ENCODE measurements at places on chromosomes 7 and 10.

- H3K27me3 ChIP-seq, result no peaks in the 10 kb centered on the region
- peaks cover 63% of the 10 kb centered on the region for H3K4me1 ChIP-seq
- peak overlapping the region; percentile 58 for H3K27ac ChIP-seq
- H3K4me3 ChIP-seq, result no peak overlapping the region
These were observed 20.0 kb downstream of the SH3PXD2A start for GRCh38 chr10:103835096-103836050.

DNA sequence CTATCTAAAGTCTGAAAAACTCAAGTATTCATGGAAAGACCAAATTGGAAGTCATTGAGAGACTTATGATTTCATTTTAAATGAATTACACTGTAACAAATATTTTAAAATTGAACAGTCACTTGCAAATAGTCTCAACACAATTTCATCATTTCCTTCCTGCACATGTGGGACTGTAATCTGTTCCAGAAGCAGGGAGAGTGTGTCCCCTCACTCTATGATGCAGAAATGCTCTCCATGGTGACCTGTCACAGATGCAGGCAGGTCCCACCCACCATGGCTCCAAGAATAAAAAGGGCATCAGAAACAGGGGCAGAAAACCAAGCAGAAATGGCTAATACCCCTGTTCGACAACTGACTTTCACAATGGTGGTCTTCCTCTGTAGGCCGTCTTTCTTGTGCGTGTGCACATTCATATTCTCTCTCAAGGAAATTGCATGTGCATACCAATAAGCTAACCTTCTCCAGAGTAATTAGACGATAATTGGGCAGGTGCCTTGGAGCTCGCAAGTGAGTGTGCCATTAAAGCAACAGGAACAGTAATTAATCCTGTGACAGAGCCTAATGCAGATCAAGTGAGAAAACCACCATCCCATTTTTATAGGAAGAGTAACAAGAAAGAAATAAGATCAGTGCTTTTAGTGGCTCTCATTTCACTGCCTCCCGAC, 170.9 kb downstream of the ZMYND11 start:
- H3K4me3 ChIP-seq, result no peak overlapping the region
- H3K4me1 ChIP-seq, result peaks cover 42% of the 10 kb centered on the region
- no peaks in the 10 kb centered on the region for H3K36me3 ChIP-seq
- H3K27ac ChIP-seq, result peak overlapping the region; percentile 79

GRCh38 chr7:19051767-19052375, 65.6 kb downstream of the TWIST1 start:
- no peaks in the 10 kb centered on the region for H3K4me1 ChIP-seq
- DNase-seq, result no peak
- no peak overlapping the region for H3K27ac ChIP-seq
- no peaks in the 10 kb centered on the region for H3K36me3 ChIP-seq
- H3K4me3 ChIP-seq, result no peak overlapping the region
- no peaks in the 10 kb centered on the region for H3K27me3 ChIP-seq

DNA sequence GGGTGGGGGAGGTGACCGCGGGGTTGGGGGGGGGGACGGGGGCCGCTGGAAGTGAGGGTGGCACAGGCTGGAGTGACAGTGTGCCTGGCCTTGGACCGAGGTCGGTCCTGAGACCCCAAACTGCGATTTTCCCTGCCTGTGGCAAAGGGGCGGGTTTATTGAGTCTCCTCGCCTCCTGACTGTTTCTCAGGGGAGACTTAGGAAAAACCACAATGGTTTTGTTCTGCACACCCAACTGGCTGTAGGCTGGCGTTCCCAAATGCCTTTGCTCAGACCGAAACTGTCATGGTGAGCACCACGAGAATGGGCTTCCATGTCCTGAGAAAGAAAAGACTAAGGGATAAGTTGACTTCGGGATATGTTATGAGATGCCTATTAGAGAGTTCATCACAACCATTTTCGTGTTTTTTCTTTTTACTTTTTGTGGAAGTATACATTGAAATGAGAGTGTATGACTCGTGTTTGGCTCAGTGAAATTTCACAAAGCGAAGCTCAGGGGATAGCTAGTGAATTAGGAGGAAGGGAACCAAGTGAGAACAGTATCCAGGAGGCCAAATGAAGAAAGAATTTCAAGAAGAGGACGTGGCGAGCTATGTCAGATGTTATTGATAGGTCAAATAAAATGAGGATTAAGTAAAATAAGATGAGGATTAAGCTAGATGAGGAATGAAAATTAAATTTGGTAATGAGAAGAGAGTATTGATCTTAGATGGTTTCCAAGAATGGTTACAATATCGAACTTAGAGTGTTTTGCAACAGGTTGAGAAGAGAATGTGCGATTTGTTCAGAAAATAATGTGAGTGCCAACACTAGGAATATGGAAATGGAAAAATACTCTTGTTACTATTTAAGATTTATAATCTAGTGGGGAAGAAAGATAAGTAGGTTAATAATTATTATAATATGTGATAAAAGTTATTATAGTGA, 918 bp downstream of the NET1 start:
- peaks cover 21% of the 10 kb centered on the region for H3K4me1 ChIP-seq
- H3K4me3 ChIP-seq, result peak overlapping the region; percentile 96
- no peaks in the 10 kb centered on the region for H3K27me3 ChIP-seq
- H3K36me3 ChIP-seq, result no peaks in the 10 kb centered on the region
- no peak for DNase-seq
- no peak overlapping the region for H3K27ac ChIP-seq

DNA sequence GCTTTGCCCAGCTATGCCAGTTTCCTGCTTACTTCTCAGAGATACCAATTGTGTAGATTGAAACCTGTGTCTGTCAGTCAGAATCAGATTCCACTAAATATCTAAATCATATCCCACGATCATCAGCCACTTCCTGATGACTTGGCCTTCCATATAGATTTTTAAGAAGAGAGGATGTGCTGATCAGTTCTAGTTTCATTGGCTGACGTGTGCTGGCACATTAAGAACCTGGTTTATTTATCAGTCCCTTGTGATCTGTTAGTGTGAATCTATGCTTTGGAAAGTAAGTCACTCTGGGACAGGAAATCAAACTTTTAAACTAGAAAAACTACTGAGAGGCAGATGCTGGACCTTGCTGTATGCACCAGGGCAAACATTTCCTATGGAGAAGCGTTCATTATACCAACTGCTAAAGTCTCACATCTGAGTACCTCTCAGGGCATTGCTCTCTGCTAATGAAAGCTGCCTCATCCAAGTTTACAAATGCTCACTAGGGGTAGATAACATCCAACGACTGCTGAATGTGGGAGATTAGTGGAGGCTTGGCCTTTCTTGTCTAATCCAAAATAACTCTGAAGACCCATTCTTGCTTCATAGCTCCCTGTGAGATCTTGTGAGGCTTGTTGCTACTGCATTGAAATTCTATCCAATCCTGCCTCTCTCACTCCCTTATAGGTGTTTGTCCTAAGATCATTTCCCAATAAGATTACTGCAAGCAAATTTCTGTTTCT, 109.1 kb downstream of the ARL4A start:
- no peaks in the 10 kb centered on the region for H3K4me1 ChIP-seq
- no peak for DNase-seq
- H3K27me3 ChIP-seq, result no peaks in the 10 kb centered on the region
- no peak overlapping the region for H3K4me3 ChIP-seq

DNA sequence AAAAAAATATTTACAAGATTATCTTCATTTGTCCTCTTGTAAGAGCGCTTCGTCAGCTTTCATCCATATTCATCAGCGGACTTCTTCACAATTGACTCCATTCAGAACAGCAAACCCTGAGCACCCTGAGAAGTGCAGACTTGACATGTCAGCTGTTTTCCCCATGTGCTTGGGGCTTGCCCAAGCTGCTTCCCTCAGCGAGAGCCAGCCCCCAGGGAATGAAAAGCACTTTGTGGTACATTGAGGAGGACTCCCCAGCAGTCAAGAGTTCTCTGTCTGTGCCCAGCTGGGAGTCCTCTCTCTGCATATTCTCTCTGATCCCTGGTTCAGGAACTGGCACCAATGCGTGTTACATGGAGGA, 22.7 kb downstream of the HKDC1 start:
- H3K27ac ChIP-seq, result no peak overlapping the region
- H3K4me1 ChIP-seq, result no peaks in the 10 kb centered on the region
- H3K4me3 ChIP-seq, result no peak overlapping the region
- DNase-seq, result peak; percentile 56

DNA sequence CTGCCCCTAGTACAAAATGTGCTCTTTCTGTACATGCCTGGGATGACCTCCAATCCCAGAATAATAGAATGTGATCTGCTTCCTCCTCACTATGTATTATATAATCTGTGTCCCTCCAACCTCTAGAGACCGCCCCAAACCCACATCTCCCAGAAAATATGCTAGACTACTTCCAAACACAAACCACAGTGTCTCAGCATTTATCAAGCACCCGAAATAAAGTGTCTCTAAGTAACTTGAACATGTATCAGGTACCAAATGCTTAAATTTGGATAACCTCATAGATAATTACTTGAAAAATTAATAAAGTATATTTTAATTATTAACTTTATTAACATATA, 16.1 kb downstream of the LYZL1 start:
- no peaks in the 10 kb centered on the region for H3K36me3 ChIP-seq
- no peaks in the 10 kb centered on the region for H3K27me3 ChIP-seq
- peak overlapping the region; percentile 20 for H3K27ac ChIP-seq
- no peaks in the 10 kb centered on the region for H3K4me1 ChIP-seq
- H3K4me3 ChIP-seq, result no peak overlapping the region
- DNase-seq, result no peak

GRCh38 chr7:117312593-117313580, 10.0 kb downstream of the WNT2 start:
- DNase-seq, result no peak
- no peaks in the 10 kb centered on the region for H3K36me3 ChIP-seq
- H3K27ac ChIP-seq, result no peak overlapping the region
- no peaks in the 10 kb centered on the region for H3K27me3 ChIP-seq

- no peaks in the 10 kb centered on the region for H3K4me1 ChIP-seq
- H3K36me3 ChIP-seq, result no peaks in the 10 kb centered on the region
- no peak overlapping the region for H3K4me3 ChIP-seq
- DNase-seq, result no peak
These were observed 99.3 kb upstream of the INSIG1 start for GRCh38 chr7:155198196-155198892.

- H3K27ac ChIP-seq, result no peak overlapping the region
- no peaks in the 10 kb centered on the region for H3K27me3 ChIP-seq
- H3K4me1 ChIP-seq, result no peaks in the 10 kb centered on the region
These were observed 33.5 kb upstream of the SLC26A3 start for GRCh38 chr7:107836237-107837144.

DNA sequence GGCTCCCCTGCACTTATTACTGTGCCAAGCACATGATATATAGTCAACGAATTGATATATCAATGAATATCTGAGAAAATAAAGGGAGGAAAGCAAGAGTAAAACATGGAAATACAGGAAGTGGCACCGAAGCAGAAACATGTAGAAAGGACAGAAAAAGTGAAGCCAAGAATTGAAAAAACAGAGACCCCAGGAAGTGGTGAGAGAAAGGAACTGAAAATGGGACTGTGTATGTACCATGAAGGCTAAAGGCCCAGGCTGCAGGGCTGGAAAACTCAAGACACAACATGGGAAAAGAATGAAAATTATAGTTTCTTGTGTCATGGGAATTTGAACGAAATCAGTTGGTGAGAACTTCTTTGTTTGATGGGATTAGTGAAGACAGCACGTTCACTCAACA, 60.6 kb downstream of the MAP3K8 start:
- H3K27me3 ChIP-seq, result no peaks in the 10 kb centered on the region
- peaks cover 69% of the 10 kb centered on the region for H3K4me1 ChIP-seq
- H3K27ac ChIP-seq, result peak overlapping the region; percentile 75
- H3K4me3 ChIP-seq, result no peak overlapping the region
